T1000 (cell line): ENCODE measurements at places on chromosomes 1 and 21.
A peak's percentile ranks its signal among the peaks of the same experiment; 100 is the strongest.

DNA sequence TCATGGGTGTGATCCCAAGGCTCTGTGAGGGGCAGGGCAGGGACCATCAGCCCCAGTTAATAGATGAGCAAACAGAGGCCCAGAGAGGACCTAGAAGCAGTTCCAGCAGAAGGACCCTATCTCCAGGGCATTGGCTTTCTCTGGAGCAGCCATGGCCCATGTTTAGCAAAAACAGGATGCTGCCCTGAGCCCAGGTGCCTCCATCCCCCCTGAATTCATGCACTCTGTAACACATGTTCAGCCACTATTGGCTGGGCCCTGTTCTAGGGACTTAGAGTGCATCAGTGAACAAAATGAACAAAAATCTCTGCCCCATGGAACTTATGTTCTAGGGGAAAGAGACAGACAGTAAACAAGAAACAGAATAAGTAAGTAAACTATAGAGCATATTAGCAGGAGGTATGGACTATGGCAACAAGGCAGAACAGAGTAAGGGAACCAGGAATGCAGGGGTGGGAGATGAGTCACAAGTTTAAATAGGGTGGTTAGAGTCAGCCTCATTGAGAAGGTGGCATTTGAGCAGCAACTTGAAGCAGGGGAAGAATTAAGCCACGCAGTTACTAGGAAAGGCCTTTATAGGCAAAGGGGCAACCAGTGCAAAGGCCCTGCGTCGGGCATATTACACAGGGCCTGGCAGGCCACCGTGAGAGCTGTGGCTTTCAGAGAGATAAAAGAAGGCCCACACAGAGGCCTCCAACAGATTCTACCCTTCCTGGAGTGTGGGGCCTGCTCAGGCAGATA lies 185.9 kb upstream of the EDN2 start:
- peak; percentile 10 for DNase-seq

DNA sequence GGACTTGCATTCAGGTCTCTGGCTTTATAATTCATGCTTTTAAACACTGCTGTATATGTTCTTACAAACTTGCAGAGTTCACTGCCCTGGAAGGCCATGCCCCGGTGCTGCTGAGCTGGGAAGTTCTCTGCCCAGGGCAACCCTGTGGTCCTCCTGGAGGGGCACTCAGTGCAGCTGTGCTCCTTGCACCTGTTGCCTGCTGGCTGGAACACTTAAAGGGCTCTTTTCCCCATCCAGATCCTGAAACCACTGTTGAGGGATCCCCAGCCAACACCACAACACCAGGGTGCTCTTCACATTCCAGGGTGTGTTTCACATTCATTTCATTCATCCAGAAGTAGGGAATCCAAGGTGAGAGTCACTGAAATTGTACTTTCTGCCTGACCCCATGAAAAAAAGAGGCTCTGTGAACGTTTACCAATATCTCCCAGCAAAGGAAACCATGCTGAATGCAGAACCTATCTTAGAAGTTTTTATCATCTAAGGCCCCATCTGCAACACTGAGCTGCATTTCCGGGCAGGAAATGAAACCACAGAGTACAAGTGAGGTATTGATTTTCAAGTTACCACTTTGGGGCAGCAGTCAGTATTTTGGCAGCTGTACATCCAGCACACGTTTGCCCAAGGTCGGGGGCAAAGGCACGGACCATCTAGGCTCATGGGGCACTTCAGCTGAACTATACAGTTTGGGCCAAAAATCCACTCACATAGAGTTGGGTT lies 16.4 kb upstream of the KIAA0040 start:
- no peak for DNase-seq

GRCh38 chr1:115797486-115797885 lies 29.0 kb upstream of the CASQ2 start:
- no peak for DNase-seq

GRCh38 chr1:234737967-234738314 lies 128.0 kb upstream of the IRF2BP2 start:
- no peak for DNase-seq

- DNase-seq, result no peak
These were observed 127.8 kb downstream of the NRDC start for GRCh38 chr1:51750729-51751128.

GRCh38 chr1:209704584-209704983 lies at the start of gene HSD11B1:
TSS of gene HSD11B1 (plus strand) at chr1:209704846. CDS start at chr1:209704943, 97 bp downstream.
- no peak for DNase-seq

DNA sequence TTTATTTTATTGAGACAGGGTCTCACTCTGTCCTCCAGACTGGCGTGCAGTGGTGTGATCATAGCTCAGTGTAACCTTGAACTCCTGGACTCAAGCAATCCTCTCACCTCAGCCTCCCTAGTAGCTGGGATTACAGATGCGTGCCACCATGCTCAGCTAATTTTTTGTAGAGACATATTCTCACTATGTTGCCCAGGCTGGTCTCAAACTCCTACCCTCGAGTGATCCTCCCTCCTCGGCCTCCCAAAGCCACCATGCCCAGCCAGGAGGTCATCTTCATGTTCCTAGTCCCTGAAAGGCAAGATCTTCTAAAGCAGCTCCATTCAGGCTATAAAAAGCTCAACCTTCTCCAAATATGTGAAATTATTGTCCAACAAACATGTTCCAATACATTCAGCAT lies 53.9 kb downstream of the TOR1AIP2 start:
- DNase-seq, result no peak

DNA sequence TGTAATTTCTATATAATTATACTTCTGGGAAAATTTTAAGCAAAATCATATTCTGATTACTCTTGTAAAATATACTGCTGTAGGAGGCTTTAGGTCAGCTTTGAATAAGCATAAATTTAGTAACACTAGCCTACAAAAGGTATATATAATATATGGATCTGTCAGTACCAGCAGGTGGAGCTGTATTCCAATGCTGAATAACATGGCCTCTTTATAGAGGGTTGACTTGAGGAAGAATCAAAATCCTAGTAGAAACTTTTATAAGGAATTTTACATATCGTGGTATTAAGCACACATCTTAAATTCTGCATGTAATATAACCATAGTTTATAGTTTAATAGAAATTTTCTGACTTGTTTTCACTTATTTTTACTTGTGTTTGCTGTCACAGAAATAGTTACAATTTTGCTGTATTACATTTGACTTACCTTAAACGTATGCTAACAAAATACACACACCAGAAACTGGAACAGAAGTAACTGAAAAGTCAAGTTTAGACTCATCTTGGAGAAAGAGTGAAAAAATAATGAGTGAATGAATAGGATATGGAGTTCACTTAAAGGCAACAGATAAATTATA lies 79.3 kb downstream of the HMCN1 start:
- DNase-seq, result no peak

DNA sequence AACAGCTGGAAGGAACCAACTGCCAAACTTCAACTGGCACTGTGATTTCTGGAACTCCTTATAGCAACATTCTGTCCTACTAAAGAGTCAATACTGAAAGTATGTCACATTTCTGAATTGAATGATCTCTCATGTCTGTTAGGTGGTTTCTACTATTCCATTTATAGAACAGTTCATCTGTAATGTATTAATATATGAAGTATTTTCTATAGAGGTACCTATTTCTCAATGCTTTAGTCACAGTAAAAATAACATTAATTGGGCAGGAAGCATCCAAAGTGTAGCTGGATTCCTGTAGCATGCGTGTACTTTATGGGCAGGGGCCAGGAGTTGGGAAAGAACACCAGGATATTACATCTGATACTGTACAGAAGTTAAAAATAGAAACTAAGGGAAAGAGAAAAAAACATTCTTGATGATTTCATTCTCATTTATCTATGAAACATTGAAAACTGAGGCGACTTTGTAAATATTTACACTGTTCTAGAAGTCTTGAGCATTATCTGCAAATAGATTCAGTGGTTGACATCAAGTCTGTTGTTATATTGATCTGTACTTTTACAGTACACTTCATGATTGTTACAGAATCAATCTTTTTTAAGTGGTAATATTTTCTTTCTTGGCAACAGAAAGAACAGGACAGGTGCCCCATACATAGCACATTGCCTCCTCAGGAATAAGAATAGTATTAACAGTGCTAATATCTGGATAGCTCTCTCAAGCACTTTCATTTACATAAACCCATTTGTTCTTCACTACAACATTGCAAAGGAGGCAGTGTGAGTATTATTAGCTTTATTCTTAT lies 6.2 kb upstream of the ZNF281 start:
- peak; percentile 68 for DNase-seq

- no peak for DNase-seq
These were observed 2.4 kb upstream of the ZRANB2 start for GRCh38 chr1:71083271-71083670.

DNA sequence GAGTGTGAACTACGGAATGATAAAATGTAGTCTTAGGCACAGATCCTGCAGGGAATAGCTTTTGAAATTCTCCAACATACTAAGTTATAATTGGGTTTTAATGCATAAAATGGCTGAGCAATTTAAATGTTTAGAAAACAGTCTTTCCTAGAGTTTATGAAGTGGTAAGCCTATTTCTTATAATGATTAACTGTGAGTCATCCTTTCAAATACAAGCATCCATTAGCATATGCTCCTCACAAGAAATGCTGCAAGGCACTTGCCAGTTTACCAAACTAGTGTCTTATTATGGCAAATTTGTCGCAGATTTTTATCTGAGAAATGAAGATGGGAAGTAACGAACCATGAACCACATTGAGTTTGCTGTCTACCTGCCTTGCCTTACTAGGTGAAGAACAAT lies 101.3 kb upstream of the ESRRG start:
- DNase-seq, result no peak

DNA sequence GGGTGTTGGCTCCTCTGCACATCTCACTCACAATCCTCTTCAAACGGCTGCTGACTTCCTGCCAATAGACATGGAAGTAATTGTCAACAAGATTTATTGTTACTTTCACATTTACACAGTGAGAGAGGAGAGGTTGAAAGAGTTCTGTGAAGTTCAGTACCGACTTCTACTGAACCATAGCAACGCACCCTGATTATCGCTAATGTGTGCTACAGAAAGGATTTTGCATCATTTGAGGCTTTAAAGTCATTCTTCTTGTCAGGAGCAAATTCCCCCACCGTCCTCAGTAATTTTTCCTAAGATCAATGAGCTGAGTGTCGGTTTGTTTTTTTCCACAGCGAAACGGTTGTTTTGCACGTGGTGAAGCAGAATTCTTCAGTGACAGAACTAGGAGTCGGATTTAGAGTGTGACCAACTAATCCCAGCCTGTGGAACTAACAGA lies 361.0 kb downstream of the ADGRL2 start:
- DNase-seq, result no peak

DNA sequence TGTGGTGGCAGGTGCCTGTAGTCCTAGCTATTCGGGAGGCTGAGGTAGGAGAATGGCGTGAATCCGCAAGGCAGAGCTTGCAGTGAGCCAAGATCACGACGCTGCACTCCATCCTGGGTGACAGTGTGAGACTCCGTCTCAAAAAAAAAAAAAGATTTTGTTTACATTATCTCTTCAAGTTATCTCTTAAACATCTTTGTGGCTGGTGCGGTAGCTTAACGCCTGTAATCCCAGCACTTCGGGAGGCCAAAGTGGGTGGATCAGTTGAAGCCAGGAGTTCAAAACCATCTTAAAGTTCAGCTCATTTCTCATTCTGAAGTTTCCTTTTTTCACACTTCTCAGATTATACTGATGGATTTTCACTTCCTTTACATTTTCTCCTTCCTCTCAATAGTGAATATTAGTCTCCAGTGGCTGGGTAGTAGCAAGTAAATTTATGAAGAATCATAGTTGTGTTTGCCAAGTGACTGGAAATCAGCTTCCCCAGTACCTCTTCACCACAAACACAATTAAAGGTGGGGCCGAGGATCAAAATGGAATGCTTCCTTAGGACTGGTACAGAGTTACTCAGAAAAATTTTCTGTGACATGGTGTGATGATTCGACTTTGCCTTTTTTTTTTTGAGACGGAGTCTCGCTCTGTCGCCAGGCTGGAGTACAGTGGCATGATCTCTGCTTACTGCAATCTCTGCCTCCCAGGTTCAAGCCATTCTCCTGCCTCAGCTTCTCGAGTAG lies 13.8 kb downstream of the PIP5K1A start:
- no peak for DNase-seq

DNA sequence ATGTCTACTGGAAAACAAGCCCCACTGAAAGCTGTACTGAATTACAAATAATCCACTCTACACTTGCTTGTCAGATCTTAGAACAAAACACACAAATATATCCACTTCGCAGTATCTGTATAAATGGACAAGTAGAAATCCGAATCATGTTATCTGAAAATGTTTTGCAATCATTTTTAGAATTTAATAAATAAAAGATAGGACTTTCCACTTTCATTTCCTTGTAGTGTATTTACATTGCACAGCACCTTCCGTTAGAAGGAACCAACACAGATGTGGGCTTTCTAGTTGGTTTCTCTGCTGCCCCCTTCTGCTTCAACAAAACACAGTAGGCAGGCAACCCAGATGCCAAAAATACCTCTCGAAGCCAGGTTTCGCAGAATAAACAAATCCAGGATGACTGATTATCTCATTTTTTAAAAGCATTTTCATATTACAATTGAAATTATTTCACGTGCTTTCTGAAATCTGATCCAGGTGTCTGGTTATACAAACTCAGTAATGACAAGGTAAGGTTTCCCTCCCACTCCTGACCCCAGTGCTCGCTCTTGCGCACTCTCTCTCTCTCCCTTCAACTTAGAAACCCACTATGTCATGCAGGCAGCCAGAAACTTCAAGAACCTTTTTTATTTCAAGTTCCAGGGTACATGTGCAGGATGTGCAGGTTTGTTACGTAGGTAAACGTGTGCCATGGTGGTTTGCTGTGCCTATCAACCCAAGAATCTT lies 389.9 kb downstream of the SMYD3 start:
- DNase-seq, result no peak

- no peak for DNase-seq
These were observed 48.8 kb downstream of the ZFYVE9 start for GRCh38 chr1:52190500-52191252.

- DNase-seq, result no peak
These were observed 169.7 kb downstream of the TOMM20 start for GRCh38 chr1:234958706-234959657.

DNA sequence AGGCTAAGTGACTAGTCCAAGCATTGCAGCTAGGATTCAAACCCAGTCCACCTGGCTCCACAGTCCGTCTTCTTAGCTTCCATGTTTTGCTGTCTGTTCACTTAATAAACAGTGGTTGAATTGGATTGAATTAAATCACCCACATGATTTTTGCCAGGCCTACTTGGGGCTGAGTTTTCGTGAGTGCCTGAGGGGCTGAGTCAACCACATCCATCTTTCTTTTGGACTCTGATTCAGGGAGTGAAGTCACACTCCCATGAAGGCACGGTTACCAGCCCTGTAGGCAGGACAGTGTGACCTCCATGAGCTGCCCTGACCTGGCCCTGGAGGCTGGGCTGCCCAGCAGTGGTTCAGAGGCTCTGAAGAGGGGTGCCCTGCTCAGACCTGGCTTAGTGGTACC lies 123.7 kb downstream of the ACTL8 start:
- DNase-seq, result peak; percentile 30

- DNase-seq, result no peak
These were observed 85.8 kb downstream of the GLIS1 start for GRCh38 chr1:53653200-53653575.

DNA sequence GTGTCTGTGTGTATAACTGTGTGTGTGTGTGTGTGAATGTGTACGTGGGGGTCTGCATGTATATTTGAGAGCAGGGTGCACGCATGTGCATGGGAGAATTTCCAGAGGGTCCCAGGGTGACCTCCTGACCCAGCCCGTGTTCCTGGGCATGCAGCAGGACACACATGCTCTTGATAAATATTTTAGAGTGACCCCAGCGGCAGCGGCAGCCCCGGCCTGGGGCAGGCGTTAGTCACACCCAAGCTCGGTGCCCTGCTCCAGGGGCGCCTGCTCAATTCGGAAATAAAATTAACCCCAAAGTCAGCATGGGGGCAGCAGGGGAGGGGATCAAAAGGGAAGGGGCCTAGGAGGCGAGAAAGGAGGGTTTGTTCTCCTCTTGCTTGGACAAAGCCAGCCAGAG lies 107.5 kb downstream of the PAX7 start:
- DNase-seq, result no peak

- no peak for DNase-seq
These were observed 42.6 kb downstream of the CD34 start for GRCh38 chr1:207868251-207868773.
